ENCODE measurements at places on chromosomes 3 and 15. TPM values are rescaled to one million over a fixed set of nuclear protein-coding genes. Genes with fewer than 3 reads are reported as not detected.
A peak's percentile ranks its signal among the peaks of the same experiment; 100 is the strongest.

Gene TMPRSS7
- total RNA-seq = not detected

Gene IP6K2
- total RNA-seq = 160 TPM

GRCh38 chr15:65426216-65426853 is 3.6 kb upstream of the IGDCC4 start:
- peaks cover 17% of the 10 kb centered on the region for H3K27me3 ChIP-seq
- no peak overlapping the region for H3K27ac ChIP-seq
- H3K4me1 ChIP-seq = peaks cover 18% of the 10 kb centered on the region
- DNase-seq = no peak

DNA sequence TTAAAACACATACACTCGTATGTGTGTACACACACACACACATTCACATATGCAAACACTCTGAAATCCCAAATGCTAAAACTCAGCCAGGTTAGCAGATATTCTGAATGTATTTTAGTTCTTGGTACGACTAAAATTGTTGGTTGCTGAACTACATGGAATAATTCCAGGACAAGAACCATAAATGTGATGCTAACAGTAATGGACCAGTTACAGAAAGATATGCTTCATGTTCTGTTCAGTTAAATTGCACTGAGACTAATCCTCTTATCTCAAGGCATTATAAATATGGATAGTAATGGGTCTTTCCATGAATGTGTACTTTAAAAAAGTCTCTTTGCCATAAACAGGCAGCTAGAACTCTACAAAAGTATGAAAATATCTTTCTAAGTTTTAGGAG is 113.3 kb downstream of the FRMD4B start:
- H3K36me3 ChIP-seq = no peaks in the 10 kb centered on the region
- no peaks in the 10 kb centered on the region for H3K27me3 ChIP-seq
- no peak overlapping the region for H3K4me3 ChIP-seq
- H3K4me1 ChIP-seq = no peaks in the 10 kb centered on the region
- no peak overlapping the region for H3K27ac ChIP-seq

Gene GP5
- not detected for total RNA-seq

GRCh38 chr3:65685621-65686235 is 353.0 kb downstream of the MAGI1 start:
- DNase-seq = no peak
- no peak overlapping the region for H3K27ac ChIP-seq
- H3K4me1 ChIP-seq = no peaks in the 10 kb centered on the region
- H3K4me3 ChIP-seq = no peak overlapping the region

DNA sequence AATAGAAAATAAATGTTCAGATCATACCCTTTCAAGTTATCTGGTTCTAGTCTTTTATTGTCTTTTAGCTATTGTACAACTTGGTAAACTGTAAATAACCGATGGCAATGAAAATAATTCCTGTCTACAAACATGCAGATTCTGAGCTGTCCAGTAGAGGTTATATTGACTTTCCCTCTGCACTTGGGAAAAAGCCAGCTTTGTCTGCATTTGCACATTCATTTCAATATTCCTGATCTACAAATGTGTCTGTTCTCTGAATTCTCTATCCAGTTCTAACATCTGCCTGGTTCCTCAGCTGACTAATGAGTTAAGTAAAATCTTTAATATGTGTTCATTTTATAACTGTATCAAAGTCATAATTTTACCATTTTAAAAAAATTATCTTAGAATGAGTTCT is 408.5 kb downstream of the ERC2 start:
- no peak overlapping the region for H3K27ac ChIP-seq
- no peaks in the 10 kb centered on the region for H3K36me3 ChIP-seq
- H3K27me3 ChIP-seq = no peaks in the 10 kb centered on the region
- H3K4me1 ChIP-seq = no peaks in the 10 kb centered on the region

Gene MYEF2
- 59.0 TPM for total RNA-seq

DNA sequence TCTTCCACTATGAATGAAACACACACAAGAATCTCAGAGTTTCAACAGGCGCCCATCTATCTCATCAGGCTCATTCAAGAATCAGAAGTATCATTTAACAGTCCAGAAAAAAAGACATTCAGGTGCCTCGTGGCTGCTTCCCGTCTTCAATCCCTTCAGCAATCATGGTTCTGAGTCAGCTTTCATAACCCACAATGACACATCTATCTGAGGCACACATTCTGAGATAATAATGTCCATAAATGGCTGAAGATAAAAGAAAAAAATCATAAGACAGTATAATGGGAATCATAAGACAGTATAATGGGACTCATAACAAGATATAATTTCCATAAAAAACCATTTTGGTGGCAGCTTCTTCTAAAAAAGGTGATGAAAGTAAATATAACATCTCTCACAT is 52.4 kb downstream of the TNIK start:
- no peak overlapping the region for H3K27ac ChIP-seq
- no peaks in the 10 kb centered on the region for H3K27me3 ChIP-seq
- no peak overlapping the region for H3K4me3 ChIP-seq
- H3K36me3 ChIP-seq = no peaks in the 10 kb centered on the region
- H3K4me1 ChIP-seq = no peaks in the 10 kb centered on the region

- DNase-seq = no peak
- H3K27me3 ChIP-seq = no peaks in the 10 kb centered on the region
- no peaks in the 10 kb centered on the region for H3K4me1 ChIP-seq
- H3K4me3 ChIP-seq = no peak overlapping the region
- no peaks in the 10 kb centered on the region for H3K36me3 ChIP-seq
- no peak overlapping the region for H3K27ac ChIP-seq
Measured at GRCh38 chr3:179493260-179493659, 42.0 kb upstream of the GNB4 start.

- H3K27me3 ChIP-seq = no peaks in the 10 kb centered on the region
- H3K36me3 ChIP-seq = no peaks in the 10 kb centered on the region
- no peak for DNase-seq
- H3K4me1 ChIP-seq = no peaks in the 10 kb centered on the region
Measured at GRCh38 chr15:48644827-48645557, 517 bp downstream of the FBN1 start.

DNA sequence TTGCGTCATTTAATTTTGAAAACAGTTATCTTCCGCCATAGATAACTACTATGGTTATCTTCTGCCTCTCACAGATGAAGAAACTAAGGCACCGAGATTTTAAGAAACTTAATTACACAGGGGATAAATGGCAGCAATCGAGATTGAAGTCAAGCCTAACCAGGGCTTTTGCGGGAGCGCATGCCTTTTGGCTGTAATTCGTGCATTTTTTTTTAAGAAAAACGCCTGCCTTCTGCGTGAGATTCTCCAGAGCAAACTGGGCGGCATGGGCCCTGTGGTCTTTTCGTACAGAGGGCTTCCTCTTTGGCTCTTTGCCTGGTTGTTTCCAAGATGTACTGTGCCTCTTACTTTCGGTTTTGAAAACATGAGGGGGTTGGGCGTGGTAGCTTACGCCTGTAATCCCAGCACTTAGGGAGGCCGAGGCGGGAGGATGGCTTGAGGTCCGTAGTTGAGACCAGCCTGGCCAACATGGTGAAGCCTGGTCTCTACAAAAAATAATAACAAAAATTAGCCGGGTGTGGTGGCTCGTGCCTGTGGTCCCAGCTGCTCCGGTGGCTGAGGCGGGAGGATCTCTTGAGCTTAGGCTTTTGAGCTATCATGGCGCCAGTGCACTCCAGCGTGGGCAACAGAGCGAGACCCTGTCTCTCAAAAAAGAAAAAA is 1.2 kb downstream of the B2M start:
- peak; percentile 35 for DNase-seq
- peak overlapping the region; percentile 85 for H3K4me3 ChIP-seq
- H3K27me3 ChIP-seq = no peaks in the 10 kb centered on the region
- peak overlapping the region; percentile 100 for H3K27ac ChIP-seq

Gene CCR5
- 0.22 TPM for total RNA-seq

Data from tibial nerve (tissue), 4 donors.